ENCODE measurements at places on chromosomes 7 and 10.
A peak's percentile ranks its signal among the peaks of the same experiment; 100 is the strongest.

GRCh38 chr7:2856388-2857169, 12.5 kb upstream of the GNA12 start:
- no peak overlapping the region for H3K4me3 ChIP-seq
- no peak overlapping the region for H3K27ac ChIP-seq
- no peaks in the 10 kb centered on the region for H3K27me3 ChIP-seq
- peaks cover 11% of the 10 kb centered on the region for H3K4me1 ChIP-seq
- no peaks in the 10 kb centered on the region for H3K36me3 ChIP-seq
- DNase-seq: no peak

GRCh38 chr10:15660990-15661389, 58.7 kb downstream of the ITGA8 start:
- no peaks in the 10 kb centered on the region for H3K4me1 ChIP-seq
- H3K4me3 ChIP-seq: no peak overlapping the region
- DNase-seq: no peak
- no peaks in the 10 kb centered on the region for H3K36me3 ChIP-seq

GRCh38 chr7:74627661-74628411, 29.7 kb upstream of the GTF2I start:
- peak; percentile 51 for DNase-seq
- peak overlapping the region; percentile 25 for H3K27ac ChIP-seq
- H3K4me3 ChIP-seq: no peak overlapping the region

GRCh38 chr10:80452069-80452468, 2.0 kb upstream of the TSPAN14 start:
- H3K27ac ChIP-seq: peak overlapping the region; percentile 93
- H3K36me3 ChIP-seq: no peaks in the 10 kb centered on the region
- DNase-seq: no peak
- H3K4me1 ChIP-seq: peaks cover 28% of the 10 kb centered on the region

GRCh38 chr7:30974605-30975255, 11.0 kb downstream of the GHRHR start:
- no peak overlapping the region for H3K4me3 ChIP-seq
- H3K4me1 ChIP-seq: no peaks in the 10 kb centered on the region
- DNase-seq: peak; percentile 60
- H3K27ac ChIP-seq: no peak overlapping the region
- no peaks in the 10 kb centered on the region for H3K27me3 ChIP-seq

DNA sequence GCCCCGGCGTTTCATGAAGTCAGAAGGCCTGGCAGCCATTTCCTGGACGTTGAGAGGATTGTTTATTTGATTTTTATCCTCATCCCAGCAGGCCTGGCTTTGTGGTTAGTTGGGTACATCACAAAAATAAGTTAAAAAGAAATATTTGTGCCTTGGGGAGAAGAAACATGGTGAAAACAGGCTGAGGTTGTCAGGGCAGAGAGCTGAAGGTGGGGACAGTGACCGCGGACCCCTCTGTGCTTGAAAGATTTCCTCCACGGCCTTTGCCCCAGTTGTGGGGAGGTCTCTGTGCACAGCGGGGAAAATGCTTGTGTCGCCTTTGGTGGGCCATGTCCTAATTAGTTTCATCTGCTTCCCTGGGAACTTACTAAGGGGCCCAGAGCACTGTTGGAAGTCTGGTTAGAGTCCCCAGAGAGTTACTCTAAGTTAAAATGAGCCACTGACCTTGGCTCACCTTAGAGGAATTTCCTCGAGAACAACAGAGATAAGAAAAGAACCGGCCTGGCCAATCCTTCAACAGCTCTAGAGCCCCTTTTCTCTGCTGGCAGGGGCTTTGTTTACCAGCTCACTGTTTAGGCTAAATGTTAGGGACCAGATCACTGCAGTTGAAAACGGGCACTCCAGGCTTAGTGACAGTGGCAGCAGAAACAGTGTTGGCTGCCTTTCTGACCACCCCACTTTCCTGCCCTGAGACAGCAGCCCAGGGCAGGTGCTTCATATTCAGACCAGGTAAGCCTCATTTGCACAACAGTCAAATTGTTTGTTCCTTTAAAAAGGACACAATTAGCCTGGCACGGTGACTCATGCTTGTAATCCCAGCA, 37.9 kb downstream of the CRCP start:
- H3K27ac ChIP-seq: peak overlapping the region; percentile 78
- DNase-seq: no peak
- peak overlapping the region; percentile 22 for H3K4me3 ChIP-seq
- peaks cover 39% of the 10 kb centered on the region for H3K4me1 ChIP-seq
- no peaks in the 10 kb centered on the region for H3K27me3 ChIP-seq

GRCh38 chr10:52879091-52879807, 106.7 kb upstream of the MBL2 start:
- H3K4me1 ChIP-seq: peaks cover 13% of the 10 kb centered on the region
- DNase-seq: no peak
- H3K4me3 ChIP-seq: no peak overlapping the region
- H3K27me3 ChIP-seq: no peaks in the 10 kb centered on the region
- H3K36me3 ChIP-seq: no peaks in the 10 kb centered on the region

GRCh38 chr10:106132956-106133355, 1031.5 kb downstream of the SORCS1 start:
- H3K4me1 ChIP-seq: no peaks in the 10 kb centered on the region
- H3K4me3 ChIP-seq: no peak overlapping the region
- no peak for DNase-seq
- H3K27me3 ChIP-seq: no peaks in the 10 kb centered on the region

DNA sequence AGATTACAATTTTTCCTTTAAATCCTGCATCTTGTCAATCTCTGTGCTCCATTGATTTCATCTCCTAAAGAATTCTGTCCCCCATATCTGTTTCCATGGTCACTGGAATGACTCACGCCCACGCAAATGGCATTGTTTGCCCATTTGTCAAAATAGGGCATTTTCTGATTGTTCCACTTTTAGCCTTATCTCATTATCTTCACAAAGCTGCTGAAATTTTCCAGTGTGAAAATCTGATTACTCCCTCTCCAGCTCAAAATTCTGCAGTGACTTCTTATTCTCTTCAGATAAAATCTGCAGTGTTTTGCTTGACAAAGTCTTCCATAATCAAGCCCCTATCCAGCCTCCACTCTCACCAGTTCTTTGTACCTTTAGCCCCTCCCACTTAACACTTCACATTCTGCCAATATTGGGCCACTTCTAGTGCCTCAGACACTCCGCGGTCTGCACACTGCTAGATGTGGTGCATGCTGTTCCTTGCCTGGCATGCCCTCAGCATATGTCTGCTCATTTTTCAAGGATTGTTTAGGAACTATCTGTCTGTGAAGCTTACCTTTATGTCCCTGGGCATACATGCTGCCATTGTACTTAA, 33.9 kb upstream of the CTTNBP2 start:
- H3K27me3 ChIP-seq: no peaks in the 10 kb centered on the region
- H3K27ac ChIP-seq: no peak overlapping the region
- no peaks in the 10 kb centered on the region for H3K36me3 ChIP-seq
- H3K4me1 ChIP-seq: no peaks in the 10 kb centered on the region

DNA sequence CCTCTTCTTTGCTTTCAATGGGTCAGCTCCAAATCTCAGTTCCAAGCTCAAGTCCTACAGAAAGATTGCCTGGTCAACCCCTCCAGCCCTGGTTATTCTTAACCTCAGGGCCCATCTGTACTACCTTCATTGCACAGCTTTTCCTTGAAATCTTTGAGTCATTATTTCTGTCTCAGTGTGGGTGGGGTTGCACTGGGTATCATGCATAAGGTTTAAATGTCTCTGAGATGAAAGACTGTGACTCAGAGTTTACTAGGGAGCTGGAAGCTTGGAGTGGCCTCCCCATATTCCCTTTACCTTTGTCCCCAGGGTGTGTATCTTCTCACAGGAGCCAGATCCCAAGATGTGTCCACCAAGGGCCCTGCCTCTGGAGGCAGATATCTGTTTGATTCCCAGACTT, 3.3 kb upstream of the OR6V1 start:
- no peak overlapping the region for H3K4me3 ChIP-seq
- no peaks in the 10 kb centered on the region for H3K4me1 ChIP-seq
- no peak for DNase-seq

DNA sequence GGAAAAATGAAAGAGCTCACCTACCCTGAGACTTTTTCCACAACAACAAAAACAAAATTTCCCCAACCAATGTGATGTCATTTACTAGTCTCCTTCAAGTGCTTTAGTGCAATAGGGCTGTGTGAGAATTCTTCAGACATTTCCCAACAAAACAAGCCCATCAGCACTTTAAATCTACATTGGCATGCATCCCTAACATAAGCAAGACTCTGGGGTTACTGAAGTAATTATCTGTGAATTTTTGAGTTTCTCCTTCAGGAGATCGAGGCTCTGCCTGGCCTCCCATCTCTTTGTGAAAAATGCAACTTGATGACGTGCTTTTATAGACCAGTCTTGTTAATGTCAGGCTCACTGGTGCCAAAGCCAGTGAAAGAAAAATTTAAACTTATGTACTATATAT, 255.6 kb downstream of the GFRA1 start:
- H3K27me3 ChIP-seq: no peaks in the 10 kb centered on the region
- DNase-seq: no peak
- H3K36me3 ChIP-seq: no peaks in the 10 kb centered on the region

- H3K4me3 ChIP-seq: no peak overlapping the region
- H3K36me3 ChIP-seq: no peaks in the 10 kb centered on the region
- DNase-seq: no peak
Measured at GRCh38 chr7:41656366-41656765, 46.5 kb downstream of the INHBA start.

DNA sequence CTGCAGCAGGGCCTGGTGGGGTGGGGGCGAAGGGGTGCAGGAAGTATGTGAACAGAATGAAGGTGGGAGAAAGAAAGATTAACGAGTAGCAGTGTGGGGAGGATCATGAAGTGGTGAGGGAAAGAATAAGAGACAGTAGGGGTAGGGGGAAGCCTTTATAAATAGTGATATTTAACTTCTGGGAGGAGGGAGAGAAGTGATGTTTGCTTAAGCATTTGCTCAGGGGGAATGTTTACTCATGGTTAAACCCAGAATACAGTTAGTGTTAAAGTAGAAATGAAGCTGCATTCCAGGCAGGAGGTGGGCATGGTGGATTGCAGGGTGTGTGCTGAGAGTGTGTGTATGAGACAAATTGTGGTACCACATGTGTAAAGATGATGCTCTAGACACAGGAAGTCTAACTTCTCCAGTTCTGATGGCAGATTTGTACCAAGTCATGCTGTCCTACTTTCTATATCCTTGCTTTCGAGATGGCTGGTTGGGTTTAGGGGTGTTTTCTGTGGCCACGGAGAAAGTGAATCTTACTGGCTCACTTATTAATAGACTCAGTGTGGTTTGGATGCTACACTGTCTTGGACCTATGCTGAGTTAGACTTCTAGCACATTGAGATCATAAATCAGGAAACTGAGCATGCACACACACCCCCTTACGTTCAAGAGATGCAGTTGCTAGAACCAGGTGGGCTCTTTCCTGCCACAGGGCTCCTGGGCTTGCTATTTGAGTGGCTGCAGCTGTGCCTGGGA, 10.6 kb upstream of the DNMBP start:
- no peak overlapping the region for H3K4me3 ChIP-seq
- no peak for DNase-seq
- H3K36me3 ChIP-seq: no peaks in the 10 kb centered on the region
- no peak overlapping the region for H3K27ac ChIP-seq
- H3K27me3 ChIP-seq: no peaks in the 10 kb centered on the region

- peaks cover 43% of the 10 kb centered on the region for H3K4me1 ChIP-seq
- no peak for DNase-seq
- no peaks in the 10 kb centered on the region for H3K36me3 ChIP-seq
- no peaks in the 10 kb centered on the region for H3K27me3 ChIP-seq
Measured at GRCh38 chr10:71989661-71990454, 25.7 kb downstream of the CHST3 start.

GRCh38 chr10:89648074-89648473, 3.0 kb upstream of the PANK1 start:
- no peaks in the 10 kb centered on the region for H3K36me3 ChIP-seq
- H3K27ac ChIP-seq: peak overlapping the region; percentile 7
- H3K4me3 ChIP-seq: no peak overlapping the region
- H3K4me1 ChIP-seq: peaks cover 10% of the 10 kb centered on the region
- H3K27me3 ChIP-seq: no peaks in the 10 kb centered on the region

GRCh38 chr10:34864149-34865067, 49.3 kb upstream of the PARD3 start:
- no peak for DNase-seq
- no peak overlapping the region for H3K27ac ChIP-seq
- no peak overlapping the region for H3K4me3 ChIP-seq
- no peaks in the 10 kb centered on the region for H3K4me1 ChIP-seq
- H3K36me3 ChIP-seq: no peaks in the 10 kb centered on the region

DNA sequence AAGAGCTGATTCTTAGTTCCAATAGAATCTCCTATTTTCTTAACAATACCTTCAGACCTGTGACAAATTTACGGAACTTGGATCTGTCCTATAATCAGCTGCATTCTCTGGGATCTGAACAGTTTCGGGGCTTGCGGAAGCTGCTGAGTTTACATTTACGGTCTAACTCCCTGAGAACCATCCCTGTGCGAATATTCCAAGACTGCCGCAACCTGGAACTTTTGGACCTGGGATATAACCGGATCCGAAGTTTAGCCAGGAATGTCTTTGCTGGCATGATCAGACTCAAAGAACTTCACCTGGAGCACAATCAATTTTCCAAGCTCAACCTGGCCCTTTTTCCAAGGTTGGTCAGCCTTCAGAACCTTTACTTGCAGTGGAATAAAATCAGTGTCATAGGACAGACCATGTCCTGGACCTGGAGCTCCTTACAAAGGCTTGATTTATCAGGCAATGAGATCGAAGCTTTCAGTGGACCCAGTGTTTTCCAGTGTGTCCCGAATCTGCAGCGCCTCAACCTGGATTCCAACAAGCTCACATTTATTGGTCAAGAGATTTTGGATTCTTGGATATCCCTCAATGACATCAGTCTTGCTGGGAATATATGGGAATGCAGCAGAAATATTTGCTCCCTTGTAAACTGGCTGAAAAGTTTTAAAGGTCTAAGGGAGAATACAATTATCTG, 1.6 kb downstream of the LRRTM3 start:
- DNase-seq: no peak
- H3K27me3 ChIP-seq: peaks cover 8% of the 10 kb centered on the region
- peaks cover 18% of the 10 kb centered on the region for H3K4me1 ChIP-seq
- H3K36me3 ChIP-seq: no peaks in the 10 kb centered on the region
- no peak overlapping the region for H3K27ac ChIP-seq

DNA sequence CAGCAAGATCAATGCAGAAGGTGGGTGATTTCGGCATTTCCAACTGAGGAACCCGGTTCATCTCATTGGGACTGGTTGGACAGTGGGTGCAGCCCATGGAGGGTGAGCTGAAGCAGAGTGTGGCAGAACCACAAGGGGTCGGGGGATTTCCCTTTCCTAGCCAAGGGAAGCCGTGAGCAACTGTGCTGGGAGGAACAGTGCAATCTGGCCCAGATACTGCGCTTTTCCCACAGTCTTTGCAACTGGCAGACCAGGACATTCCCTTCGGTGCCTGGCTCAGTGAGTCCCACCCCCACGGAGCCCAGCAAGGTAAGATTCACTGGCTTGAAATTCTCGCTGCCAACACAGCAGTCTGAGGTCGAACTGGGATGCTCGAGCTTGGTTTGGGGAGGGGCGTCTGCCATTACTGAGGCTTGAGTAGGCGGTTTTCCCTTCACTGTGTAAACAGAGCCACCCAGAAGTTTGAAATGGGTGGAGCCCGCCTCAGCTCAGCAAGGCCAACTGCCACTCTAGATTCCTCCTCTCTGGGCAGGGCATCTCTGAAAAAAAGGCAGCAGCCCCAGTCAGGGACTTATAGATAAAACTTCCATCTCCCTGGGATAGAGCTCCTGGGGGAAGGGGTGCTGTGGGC, 58.6 kb upstream of the SLC26A5 start:
- no peaks in the 10 kb centered on the region for H3K36me3 ChIP-seq
- no peak overlapping the region for H3K27ac ChIP-seq
- no peaks in the 10 kb centered on the region for H3K27me3 ChIP-seq
- no peaks in the 10 kb centered on the region for H3K4me1 ChIP-seq

- H3K27ac ChIP-seq: no peak overlapping the region
- H3K4me1 ChIP-seq: no peaks in the 10 kb centered on the region
- no peak for DNase-seq
- no peaks in the 10 kb centered on the region for H3K27me3 ChIP-seq
- no peaks in the 10 kb centered on the region for H3K36me3 ChIP-seq
Measured at GRCh38 chr7:123242467-123243092, 42.8 kb upstream of the SLC13A1 start.

Data from heart left ventricle (tissue), 16 donors.